NCI-H1048 (cell line): ENCODE measurements at places on chromosomes 7 and 10.

GRCh38 chr7:132485136-132485535 is 91.1 kb downstream of the PLXNA4 start:
- no peak for DNase-seq

- DNase-seq, result no peak
These were observed 3.5 kb downstream of the CTBP2 start for GRCh38 chr10:125156739-125157480.

GRCh38 chr10:34854147-34854601 is 39.1 kb upstream of the PARD3 start:
- no peak for DNase-seq

- DNase-seq, result no peak
These were observed 72.1 kb downstream of the ITGB8 start for GRCh38 chr7:20402747-20403230.

- DNase-seq, result no peak
These were observed 13.3 kb upstream of the CELF2 start for GRCh38 chr10:11004144-11005077.

- DNase-seq, result no peak
These were observed 236.6 kb upstream of the GRB10 start for GRCh38 chr7:51019191-51019844.

DNA sequence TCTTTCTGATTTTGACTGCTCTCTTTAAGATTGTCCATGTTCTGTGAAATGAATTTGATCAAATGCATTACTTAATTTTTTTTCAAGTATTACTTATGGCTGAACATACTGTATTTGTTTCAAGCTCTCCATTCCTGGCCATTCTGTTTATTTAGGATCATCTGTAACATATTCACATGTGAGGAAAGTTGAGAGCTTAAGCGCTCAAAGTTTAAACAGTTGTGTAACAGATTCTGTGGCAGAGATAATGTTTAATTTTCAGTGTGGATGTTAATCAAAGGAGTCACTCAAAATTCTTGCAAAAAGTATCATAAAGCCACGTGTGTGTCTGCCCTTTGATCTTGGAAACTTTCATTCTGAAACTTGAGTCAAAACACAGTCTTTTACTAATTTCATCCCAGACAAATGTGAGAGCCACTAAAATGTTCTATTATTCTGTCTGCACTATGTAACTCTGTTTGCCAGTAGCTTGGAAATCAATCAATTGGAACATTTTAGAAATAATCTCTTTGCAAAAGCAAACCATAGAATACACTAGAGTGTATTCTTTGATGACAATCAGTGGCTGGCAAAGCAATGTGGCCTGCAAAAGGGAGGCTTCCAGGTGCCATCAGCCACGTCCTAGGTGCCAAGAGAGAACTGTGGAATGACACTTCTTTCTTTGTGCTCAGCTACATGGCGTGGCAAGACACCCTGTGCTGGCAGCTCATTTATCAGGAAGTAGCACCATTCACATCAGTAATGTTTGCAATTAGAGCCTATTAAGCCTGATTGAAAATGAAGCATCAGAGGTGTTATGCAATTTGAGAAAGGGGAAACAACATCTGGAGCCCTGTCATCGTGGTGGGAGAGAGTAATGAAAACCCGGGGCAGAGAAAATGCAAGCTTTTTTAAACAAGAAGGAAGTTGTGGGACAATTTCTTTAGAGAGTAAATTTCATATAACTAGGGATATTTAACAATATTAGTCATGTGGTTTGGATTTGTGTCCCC is 40.9 kb downstream of the ARL5B start:
- no peak for DNase-seq

DNA sequence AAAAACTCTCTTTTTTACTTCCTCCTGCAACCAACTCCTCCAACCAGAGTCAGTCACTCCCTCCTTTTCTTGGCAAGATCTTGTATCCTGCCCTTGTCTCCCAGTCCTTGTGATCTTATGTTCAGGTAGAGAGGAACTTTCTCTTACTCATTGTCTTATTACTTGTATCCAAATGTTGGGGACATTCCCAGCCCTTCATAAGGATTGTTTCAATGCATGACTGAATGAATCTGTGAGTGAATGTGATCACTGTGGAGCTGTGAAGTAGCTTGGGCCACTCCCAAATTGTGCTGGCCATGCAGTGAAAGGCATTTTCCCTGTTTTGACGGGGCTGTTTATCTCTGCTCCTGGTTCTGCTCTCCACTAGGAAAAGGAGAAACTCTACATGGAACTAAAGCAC is 93.7 kb downstream of the CFAP58 start:
- no peak for DNase-seq

GRCh38 chr10:32189400-32190084 is 133.3 kb upstream of the KIF5B start:
- no peak for DNase-seq

- DNase-seq, result no peak
These were observed 229.6 kb upstream of the IGFBP3 start for GRCh38 chr7:46150721-46151120.

DNA sequence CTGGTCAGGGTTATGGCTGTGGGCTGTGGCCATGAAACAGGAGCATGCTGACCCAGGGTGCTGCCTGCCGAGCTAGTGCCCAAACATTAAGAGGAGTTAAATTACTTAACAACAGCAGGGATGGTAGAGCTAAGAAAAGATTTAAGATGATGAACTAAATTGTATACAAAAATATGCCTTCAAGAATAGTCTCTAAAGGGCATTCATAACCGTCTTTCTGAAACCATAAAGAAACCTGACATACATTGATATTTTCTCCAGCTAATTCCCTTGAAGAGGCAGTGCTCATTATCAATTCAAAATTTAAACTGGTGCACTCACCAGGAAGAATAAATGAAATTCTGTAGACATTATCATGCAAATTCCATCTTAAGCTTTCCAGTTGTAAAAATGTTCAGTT is 265.8 kb upstream of the TAC1 start:
- DNase-seq, result no peak

DNA sequence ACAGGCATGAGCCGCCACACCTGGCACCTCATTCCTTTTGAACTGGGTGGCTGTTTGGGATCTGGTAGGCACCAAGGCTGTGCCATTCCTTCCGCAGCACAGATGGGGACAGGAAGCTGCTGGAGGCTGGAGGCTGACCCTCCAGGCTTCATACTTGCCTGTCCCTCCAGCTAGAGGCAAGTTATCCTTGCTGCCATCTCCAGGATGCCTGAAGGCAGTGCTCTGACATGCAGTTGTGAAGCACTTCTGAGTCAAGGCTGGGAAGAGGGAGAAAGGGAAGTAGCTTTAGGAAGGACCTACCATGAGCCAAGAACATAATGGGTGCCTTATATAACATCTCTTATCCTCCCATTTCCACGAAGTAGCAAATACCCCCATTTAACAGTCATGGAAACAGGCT is 9.5 kb downstream of the MARVELD1 start:
- no peak for DNase-seq

GRCh38 chr10:71413581-71413980 is 16.9 kb downstream of the CDH23 start:
- no peak for DNase-seq

- no peak for DNase-seq
These were observed 4.5 kb upstream of the NPY start for GRCh38 chr7:24279512-24279911.

DNA sequence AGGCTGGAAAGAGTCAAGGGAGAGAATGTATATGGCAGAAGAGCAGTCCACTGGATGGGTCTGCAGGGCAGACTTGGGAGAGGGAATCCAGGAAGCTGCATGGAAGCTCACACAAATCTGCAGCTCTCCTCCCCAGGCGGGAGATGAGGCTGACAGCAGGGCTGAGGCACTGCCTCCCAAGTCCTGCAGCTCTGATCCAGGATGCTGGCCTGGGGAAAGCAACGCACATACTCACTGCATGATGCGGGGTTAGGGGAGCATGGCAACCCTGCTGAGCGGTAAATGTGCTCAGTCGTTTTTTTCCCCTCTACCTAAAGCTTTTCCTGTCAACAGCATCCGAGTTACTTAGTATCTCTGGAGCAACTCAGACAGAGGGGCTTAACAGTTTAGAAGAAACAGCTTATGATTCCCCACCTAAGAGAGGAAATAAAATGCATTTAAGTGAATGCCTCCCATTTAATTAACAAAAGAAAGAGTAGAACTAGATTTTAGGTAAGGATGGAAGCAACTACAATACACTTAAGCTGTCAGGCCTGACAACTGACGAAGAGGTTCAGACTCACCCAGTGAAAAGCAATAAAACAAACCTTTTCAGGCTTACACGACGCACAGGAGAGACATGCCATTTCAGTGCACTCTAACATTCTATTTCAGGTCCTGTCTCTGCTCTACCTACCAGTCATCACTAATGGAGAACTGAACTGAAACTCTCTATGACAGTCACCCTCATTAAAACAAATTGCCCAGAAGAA is 37.0 kb downstream of the CHCHD3 start:
- no peak for DNase-seq
